ENCODE measurements at places on chromosomes 5 and 9.

DNA sequence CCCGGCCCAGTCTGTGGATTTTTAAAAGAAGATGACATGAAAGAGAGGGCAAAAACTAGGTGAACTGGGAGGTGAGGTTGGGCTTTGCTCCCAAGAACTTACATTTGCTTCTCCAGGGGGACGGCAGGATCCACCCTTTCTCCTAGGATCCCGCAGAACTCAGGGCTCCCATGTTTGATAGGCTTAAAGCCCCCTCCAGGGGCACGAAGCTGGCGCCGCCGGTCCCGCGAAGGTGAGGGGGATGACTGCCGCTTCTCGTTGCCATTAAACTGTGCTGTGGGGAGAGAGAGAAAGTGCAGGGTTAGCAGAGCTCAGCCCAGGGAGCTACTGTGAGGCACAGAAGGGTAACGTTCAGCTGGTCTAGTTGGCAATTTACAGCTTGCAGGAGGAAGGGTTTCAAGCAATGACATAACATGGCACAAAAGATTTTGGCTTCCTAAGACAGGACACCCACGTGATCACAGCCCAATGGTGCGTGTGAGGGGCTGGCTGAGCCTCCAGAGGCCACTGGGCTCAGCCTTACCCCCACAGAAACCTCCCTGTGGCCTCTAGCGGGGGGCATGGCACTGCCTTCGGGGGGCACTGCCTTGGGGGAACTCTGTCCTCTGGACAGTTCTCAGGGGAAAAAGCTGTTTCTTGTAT lies 52.0 kb upstream of the SLC25A51 start:
- no peak for DNase-seq

DNA sequence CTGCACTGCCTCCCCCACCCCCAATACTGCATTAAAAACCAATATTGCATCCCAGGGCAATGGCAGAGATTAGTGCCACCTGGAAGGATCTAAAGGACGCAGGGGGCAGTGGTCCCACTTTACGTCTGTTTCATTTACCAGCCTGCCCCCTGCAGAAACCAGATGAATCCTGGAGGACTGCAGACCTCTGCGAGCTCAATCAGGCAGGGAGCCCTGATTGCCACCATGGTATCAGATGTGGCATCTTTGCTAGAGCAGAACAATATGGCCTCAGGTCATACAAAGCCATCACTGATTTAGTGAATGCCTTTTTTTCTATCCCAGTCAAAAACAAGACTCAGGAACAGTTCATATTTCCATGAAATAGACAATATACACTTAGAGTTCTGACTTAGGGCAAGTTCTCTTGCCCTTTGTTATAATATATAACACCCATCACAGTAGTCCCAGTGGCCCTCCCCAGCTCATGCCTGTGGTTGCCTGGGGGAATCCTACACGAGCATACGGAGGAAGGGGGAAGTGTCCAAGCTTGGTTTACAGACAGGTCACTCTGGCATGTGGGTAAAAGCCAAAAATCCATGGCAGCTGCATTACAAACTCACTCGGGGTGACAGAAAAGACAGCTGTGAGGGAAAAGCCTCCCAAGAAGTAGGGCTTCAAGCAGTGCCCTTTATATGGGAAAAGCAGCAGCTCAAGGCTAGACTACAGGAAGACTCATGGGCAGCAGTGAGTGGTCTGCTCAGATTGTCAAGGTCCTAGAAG lies 85.1 kb downstream of the MED27 start:
- no peak for DNase-seq

DNA sequence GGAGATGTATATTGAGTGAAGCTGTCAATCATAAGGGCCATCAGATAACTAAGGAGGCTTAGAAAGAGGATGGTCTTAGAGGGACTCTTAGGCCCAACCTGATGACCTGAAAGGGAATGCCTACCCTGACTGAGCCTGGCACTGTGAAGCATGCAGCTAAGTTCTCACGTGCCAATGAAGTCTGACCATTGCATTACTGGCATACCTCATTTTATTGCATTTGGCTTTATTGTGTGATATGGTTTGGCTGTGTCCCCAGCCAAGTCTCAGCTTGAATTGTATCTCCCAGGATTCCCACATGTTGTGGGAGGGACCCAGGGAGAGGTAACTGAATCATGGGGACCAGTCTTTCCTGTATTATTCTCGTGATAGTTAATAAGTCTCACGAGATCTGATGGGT lies 421.6 kb upstream of the SGCD start:
- no peak for DNase-seq

DNA sequence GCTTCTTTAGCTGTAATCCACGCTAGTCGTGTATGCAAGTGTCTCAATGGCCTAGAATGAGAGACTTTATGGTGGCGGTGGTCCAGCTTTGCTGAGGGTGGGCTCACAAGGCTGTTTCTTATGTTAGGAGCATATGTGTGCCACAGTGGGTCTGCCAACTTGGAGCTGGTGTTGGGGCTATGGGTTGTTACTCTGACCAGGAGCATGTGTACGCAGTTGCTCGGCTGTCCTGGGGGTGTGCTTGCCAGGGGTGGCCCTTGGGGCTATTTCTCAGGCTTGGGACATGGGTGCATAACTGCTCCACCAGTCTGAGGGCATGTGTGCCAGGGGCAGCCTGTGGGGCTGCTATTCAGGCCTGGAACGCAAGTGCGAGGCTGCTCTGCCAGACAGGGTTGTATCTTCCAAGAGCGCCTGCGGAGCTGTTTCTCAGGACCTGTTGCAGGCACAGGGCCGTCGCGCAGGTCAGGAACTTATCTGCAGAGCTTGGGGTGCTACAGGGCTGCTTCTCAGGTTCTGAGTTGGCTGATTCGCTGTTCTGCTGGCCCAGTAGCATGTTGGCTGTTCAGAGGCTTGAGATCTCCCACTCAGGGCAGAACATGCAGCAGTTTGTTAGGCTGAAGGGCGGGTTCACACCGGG lies 187.9 kb upstream of the TLX3 start:
- DNase-seq = no peak

DNA sequence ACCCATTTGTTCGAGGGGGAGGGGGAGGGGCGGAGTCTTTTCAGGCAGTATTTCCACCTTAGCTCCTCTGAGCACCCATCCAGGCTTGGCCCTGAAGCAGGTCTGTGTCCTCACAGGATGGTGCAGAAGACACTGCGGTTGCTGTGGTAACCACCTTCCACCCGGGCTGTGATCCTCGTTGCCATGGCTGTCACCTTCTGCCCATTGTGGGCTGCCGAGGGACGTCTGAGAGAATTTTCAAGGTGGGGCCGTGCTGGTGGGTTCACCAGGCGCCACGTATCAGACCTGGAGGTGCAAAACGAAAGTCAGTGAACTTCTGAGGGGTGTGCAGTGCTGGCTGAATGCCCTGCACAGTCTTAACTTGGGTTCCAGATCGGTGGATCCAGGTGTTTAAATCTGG lies 26.7 kb downstream of the POLR1E start:
- no peak for DNase-seq

DNA sequence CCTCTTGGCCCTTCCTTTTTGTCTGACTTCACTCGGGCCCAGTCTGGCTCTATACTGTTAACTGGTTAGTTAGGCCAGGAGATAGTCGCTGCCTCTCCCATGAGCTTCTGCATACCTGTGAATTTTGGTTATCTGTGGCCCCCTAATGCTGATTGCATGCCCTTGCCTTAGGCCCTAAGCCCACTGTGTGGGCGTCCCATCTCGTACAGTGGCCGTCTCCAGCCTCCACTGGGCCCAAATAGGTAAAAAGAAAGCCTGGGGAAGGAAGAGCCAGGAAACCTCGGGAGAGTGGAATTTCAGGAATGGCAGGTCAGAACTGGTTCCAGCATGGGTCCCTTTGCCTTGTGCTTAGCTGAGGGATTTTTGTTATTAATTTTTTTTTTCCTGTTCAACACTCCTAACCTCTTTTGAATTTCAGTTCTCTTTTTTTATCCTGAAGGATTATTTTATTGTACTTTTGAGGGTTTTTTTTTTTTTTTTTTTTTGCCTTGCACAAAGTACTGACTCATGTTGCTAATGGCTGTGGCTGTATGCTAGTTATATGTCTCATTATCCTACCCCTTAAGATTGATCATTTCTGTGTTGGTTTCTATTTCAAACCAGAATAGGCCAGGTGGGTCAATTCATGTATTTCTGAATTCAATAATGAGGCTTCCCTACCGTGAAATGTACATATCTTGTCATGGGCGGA lies 3.4 kb downstream of the PRRC2B start:
- DNase-seq = no peak

DNA sequence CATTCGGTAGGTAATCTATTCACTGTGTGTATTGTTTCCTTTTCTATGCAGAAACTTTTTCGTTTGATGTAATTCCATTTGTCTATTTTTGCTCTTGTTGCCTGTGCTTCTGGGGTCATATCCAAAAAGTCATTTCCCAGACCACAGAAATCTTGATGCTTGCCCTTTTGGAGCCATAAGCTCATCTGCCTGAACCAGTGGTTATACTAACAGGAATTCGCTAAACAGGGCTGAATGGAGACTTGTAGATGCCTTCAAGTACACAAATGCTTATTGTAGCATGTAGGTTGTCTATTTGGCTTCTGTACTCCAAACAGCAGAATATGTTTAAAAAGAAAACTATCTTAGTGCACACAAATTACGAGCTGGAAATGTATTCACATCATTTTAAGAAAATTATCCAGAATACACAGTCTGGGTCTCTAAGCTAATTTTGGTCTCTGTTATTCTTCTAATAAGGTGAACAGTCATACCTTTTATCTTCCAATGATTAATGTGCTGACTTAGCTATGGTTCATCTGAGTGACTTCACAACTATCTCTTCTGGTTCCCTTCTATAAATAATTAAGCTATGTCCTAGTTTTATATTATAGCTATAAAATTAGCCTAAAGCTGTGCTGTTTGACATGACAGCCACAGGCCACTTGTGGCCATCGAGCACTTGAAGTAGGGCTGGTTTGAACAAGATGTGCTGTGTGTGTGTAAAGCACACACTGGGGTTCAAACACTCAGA lies 87.6 kb downstream of the DAPK1 start:
- no peak for DNase-seq

GRCh38 chr5:134141331-134142050 lies 27.0 kb downstream of the TCF7 start:
- DNase-seq = no peak

GRCh38 chr5:148697180-148697808 lies 43.0 kb upstream of the HTR4 start:
- DNase-seq = no peak

GRCh38 chr9:10050016-10050415 lies 562.8 kb downstream of the PTPRD start:
- DNase-seq = no peak

DNA sequence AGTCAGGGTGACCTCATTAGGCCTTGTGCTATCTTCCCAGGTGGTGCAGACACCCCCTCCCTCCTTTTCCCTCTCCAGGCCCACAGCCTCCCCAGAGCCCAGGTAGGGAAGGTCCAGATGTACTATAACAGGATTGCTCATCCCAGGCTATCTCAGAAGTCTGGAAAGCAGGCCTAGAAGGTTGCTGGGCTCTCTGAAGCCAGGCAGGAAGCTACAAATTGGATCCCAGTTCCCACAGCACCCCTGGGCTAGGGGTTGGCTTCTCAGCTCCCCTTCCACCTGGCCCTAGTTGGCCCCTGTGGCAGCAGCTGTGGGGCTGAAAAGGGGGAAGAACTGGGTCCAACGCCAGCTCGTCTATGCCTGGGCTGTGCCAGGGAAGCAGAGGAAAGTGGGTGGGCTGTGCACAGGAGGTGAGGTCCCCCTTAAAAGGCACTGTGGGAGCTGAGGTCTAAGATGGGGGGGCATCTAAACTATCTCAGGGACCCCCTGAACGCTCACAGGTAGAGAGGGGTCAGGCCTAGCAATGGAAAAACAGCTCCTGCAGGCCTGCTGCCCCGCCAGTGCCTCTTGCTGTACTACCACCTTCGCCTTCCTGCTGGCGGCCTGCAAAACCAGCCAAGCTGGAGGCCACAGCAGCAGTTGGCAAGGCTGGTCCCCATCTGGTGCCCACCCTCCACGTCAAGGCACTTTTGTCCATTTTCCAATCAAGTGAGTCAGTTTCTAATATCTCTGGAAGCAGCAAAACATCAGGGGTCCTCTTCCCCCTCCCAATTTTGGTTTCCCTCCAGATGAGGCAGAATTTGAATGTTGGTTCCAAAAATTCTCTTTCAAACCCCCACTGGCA lies 13.3 kb upstream of the PSMD5 start:
- no peak for DNase-seq

GRCh38 chr9:87342743-87343142 lies 154.9 kb upstream of the DAPK1 start:
- DNase-seq = no peak

DNA sequence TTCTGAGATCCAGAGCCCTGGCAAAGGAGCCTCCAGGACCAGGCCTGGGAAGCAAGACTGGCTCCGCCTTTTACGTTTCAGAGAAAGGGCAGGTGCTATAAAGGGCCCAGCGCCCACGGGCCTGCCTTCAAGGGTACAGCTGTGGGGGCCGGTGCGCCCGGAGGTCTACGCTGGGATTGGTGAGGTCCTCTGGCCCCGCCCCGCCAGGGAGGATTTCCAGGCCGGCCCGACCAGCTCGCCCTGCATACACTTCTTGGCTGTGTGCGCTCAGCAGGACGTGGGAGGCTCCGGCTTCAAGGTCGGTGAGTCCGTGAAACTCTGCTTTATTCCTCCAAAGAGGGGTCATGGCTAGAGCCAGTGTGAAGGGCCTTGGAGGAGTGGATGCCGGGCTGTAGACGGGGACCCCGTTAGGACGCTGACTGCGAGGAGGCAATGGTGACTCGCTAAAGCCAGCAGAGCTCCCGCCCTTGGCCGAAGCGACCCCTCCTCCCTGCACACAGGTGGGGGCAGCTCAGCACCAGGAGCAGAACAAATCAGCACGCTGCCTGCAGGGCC lies at the start of gene CKMT2:
Gene CKMT2 (plus strand): TSS at position 243 of the 555 bp plus-strand sequence. CDS start 17,811 bp downstream, outside the sequence.
- DNase-seq = no peak

DNA sequence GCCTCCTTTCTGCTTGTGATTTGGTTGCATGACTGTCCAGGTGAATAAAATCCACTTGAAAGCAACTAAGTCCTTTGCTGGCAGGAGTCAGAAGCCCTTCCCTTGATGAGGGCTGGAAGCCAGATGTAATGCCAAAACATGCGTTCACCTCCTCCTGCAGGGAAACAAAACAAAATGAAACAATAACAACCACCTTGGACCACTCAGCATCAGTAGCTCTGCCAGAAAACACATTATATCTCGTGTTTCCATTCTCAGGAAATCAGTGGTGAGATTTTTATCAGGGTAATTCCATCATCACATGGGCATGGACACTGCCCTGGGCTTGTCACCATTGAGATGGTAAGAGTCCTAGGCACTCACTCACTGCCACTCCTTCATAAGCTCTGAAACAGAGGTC lies 350.3 kb upstream of the ACTBL2 start:
- no peak for DNase-seq

GRCh38 chr9:19022206-19022605 lies 10.8 kb downstream of the SAXO1 start:
- no peak for DNase-seq

- no peak for DNase-seq
Observed at GRCh38 chr5:135031813-135032694, 2.0 kb downstream of the PITX1 start.

GRCh38 chr9:116003397-116003796 lies 150.2 kb upstream of the PAPPA start:
- DNase-seq = no peak
